GM12878 (cell line): ENCODE measurements at places on chromosomes 4 and X. TPM values are rescaled to one million over a fixed set of nuclear protein-coding genes. Genes with fewer than 3 reads are reported as not detected.

SSX5 gene
- not detected in 2 replicates for total RNA-seq

GRCh38 chr4:114879916-114880669 is 233.3 kb downstream of the NDST4 start:
- no peak overlapping the region for H3K4me3 ChIP-seq
- DNase-seq: no peak
- no peaks in the 10 kb centered on the region for H3K27me3 ChIP-seq
- H3K27ac ChIP-seq: no peak overlapping the region

GRCh38 chrX:151938172-151938571 is 25.5 kb downstream of the MAGEA4 start:
- DNase-seq: no peak
- H3K36me3 ChIP-seq: no peaks in the 10 kb centered on the region
- H3K4me3 ChIP-seq: no peak overlapping the region

DNA sequence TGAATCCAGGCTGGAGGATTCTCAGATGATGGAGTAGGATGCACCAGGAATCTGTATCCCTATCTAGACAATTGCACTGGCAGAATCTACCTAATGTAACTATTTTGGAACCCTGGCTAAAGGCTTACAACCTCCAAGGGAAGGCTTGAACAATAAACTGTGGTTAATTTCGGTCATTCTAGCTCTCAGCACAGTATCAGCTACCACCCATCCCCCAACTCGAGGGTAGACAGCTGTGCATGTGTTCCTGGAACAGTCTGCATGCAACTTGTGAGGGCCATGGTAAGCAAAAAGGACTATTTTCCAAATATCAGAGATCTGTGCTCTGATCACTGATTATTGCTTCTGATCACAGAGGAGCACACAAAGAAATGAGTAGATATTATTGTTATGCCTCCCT is 34.0 kb downstream of the ELF2 start:
- no peak overlapping the region for H3K27ac ChIP-seq
- H3K4me1 ChIP-seq: no peaks in the 10 kb centered on the region
- H3K4me3 ChIP-seq: no peak overlapping the region
- no peaks in the 10 kb centered on the region for H3K36me3 ChIP-seq
- DNase-seq: no peak

DNA sequence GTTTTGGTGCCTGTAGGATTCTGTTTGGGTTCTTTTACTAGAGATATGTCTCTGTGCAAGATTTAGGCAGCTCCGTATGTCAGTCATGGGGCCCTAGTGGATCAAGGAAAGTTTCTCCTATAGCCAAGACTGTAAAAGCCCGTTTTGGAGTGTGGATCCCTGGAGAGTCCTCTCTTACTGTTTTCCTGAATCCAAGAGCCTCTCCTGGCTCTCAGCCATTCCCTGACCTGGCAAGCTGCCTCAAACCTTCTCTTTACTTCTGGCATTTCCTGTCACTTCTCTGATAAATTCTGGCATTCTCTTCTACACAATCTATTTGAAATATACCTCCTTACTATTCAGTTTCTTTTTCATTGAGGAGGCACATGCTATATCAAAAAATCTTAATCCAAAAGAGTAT is 41.4 kb downstream of the DCAF12L2 start:
- no peaks in the 10 kb centered on the region for H3K27me3 ChIP-seq
- no peaks in the 10 kb centered on the region for H3K36me3 ChIP-seq
- no peak for DNase-seq
- H3K27ac ChIP-seq: no peak overlapping the region
- H3K4me3 ChIP-seq: no peak overlapping the region

RFC1 gene
- total RNA-seq: 40.5 and 41.1 TPM in 2 replicates

GRCh38 chr4:186924723-186925122 is 201.1 kb upstream of the FAT1 start:
- H3K27me3 ChIP-seq: no peaks in the 10 kb centered on the region
- no peak overlapping the region for H3K4me3 ChIP-seq
- no peak for DNase-seq
- H3K27ac ChIP-seq: no peak overlapping the region
- H3K36me3 ChIP-seq: no peaks in the 10 kb centered on the region

DNA sequence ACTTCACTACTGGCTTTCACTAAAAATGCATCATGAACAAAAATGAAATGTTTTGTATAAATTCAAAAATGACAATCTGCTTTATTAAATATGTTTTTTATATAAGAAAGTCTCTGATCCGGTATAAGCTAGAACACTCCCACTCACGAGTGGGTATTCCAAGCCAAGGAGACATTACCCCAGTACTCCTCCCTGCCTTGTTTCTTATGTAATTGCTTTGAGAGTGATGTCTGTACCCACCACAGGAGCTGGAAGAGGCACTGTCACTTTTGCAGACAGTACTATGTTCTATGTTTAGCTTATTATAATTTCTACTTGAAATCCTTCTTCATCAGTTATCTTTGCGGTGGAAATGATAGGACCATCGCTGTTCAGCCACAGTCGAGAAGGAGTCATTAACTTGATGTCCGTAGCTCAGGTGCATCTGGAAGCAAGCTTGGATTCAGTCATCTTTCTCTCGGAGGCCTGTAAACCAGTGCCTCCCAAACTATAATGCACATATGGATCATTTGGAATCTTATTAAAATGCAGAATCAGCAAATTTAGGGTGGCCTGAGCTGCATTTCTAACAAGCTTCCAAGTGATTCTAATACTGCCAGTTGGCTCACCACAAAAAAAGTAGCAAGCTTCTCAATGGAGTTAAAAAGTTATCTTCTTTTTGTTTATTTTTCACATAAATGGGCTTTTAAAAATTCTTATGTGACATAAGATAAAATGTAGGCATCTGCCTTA is 396.4 kb downstream of the GRIA2 start:
- no peaks in the 10 kb centered on the region for H3K4me1 ChIP-seq
- no peak overlapping the region for H3K27ac ChIP-seq
- no peak for DNase-seq
- H3K36me3 ChIP-seq: no peaks in the 10 kb centered on the region
- H3K4me3 ChIP-seq: no peak overlapping the region
